ENCODE measurements at places on chromosomes 1 and 21. TPM values are rescaled to one million over a fixed set of nuclear protein-coding genes. Genes with fewer than 3 reads are reported as not detected.

The C2CD4D gene
- total RNA-seq, result 3.3 TPM

The CCT8 gene
- total RNA-seq, result 435 TPM

The C2CD2 gene
- 3.8 TPM for total RNA-seq

The IL10 gene
- 17.3 TPM for total RNA-seq

The CRABP2 gene
- total RNA-seq, result 2.3 TPM

The CHI3L2 gene
- 2.8 TPM for total RNA-seq

The TAS1R3 gene
- 0.10 TPM for total RNA-seq

The ABCA4 gene
- not detected for total RNA-seq

The RHBDL2 gene
- total RNA-seq, result not detected

The OTUD7B gene
- 23.8 TPM for total RNA-seq

The FHAD1 gene
- total RNA-seq, result not detected

The BMP8B gene
- total RNA-seq, result 0.53 TPM

The CELA2B gene
- total RNA-seq, result not detected

The ATP1A2 gene
- total RNA-seq, result not detected

The ARMH1 gene
- 141 TPM for total RNA-seq

The FABP3 gene
- total RNA-seq, result not detected

The C8A gene
- not detected for total RNA-seq

All from activated CD4-positive, alpha-beta memory T cell treated with anti-CD3 and anti-CD28 coated beads for 36 hours (primary cell).